ENCODE measurements at places on chromosomes 2 and 18. TPM values are rescaled to one million over a fixed set of nuclear protein-coding genes. Genes with fewer than 3 reads are reported as not detected.
A peak's percentile ranks its signal among the peaks of the same experiment; 100 is the strongest.

The LOXL3 gene
- 12.4 TPM for total RNA-seq

GRCh38 chr2:161876416-161876815 is 197.6 kb downstream of the DPP4 start:
- no peak for DNase-seq

GRCh38 chr2:39755466-39755865 is 23.6 kb downstream of the THUMPD2 start:
- no peak for DNase-seq

- no peak for DNase-seq
Observed at GRCh38 chr2:170047331-170048065, 130.4 kb upstream of the MYO3B start.

DNA sequence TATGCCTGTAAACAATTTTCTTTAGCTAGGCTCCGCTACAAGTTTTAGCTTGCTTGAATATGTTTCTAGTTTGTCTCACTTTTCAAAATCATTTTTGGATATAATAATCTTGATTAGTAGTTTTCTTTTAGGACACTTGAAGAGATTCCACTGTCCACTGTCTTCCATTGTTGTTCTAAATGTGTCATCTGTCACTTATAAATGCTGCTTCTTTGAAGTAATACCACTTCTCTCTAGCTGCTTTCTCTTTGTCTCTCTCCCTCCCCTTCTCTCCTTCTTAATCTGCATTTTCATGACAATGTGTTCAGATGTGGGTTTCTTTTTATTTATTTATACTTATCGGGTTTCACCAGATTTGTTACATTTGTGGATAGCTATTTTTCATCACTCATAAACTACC is 73.7 kb upstream of the DPP10 start:
- DNase-seq, result no peak

GRCh38 chr2:184904991-184905390 is 306.7 kb downstream of the ZNF804A start:
- DNase-seq, result no peak

DNA sequence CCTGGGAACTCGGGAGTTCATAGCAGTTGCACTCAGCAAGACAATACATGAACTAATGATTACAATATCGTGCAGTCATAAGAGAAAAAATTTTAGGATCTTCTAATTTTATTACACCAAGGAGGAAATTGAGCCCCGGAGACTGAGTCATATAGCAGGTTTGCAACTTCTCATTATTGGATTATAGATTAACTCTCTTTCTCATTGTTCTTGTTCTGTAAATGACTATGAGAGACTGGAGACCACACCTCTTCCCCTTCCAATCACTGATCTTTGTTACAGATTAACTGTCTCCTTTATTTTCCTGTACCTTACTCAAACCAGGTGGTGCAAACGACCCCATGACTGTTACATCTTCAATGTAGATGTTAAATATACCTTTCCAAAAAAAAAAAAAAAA is 435.8 kb upstream of the DDX18 start:
- no peak for DNase-seq

DNA sequence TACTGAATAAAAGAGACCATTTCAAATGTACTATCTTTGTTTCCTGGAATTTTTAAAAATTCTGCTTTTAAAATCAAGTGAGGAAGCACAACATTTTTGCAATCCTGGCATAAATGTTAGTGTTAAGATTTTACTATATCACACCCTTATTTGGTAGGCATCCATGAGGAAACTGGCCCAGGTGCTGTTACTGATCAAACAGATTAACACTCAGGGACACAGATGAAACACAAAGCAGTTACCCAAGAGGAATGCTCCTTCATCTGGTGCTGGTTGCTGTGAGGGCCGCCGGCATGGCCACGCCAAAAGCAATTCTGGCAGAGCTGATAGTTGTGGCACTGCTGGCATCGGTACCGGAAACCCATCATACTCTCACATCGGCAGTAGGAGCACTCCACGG is 96.8 kb downstream of the DTNB start:
- DNase-seq, result no peak

GRCh38 chr18:60693426-60693825 is 320.9 kb upstream of the MC4R start:
- DNase-seq, result peak; percentile 81

- no peak for DNase-seq
Observed at GRCh38 chr2:79820281-79820680, 307.4 kb downstream of the CTNNA2 start.

DNA sequence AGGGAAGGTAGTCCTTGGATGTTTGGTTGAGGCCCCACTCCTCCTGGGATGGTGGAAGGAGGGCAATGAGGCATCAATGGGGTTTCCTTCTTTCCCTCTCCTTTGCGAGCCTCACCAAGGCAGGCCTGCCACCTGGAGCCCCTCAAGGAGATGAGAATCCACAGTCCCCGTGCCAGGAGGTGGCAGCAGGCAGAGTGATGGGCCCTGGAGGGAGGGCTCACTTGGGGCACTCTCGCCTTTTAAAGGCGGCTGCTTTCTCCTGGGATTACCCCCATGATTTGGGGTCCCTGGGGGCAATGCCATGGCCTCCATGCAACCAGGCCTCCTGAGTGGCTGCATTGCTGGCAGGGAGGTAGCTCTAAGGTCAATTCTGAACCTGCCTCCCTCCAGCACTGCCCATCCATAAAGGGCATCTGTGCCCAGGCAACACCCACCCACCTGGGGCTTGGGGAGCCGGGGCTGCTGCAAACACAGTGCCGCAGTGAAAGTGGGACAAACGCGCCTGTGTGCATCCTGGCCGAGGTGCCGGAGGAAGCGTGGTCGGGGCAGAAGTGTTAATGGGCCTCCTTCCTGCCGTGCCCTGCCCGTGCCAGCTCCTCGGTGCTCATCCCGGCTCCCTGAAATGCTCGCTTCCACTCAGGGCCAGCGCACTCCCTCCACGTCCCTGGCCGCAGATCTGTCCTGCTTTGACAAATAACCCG is 55.9 kb downstream of the ZFP36L2 start:
- DNase-seq, result no peak

The COBLL1 gene
- total RNA-seq, result 3.6 TPM

DNA sequence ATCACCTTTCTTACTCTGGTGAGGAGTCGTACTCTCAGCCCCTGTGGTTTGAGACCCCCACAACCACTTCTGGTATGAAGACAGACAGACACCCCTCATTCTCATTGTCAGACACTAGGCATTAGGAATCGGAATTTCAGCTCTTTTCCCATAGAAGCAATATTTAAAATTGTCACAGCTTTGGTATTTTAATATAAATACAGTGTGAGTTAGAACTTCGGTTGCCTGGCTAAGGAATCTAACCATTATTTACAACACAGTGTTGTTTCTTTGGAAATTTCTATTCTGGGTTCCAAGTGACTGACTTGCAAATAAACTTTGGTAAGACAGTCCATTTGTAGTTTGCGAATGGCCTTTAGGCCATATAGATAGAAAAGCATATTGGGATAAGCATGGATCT is 318.1 kb downstream of the PARD3B start:
- no peak for DNase-seq

The GKN1 gene
- not detected for total RNA-seq

- no peak for DNase-seq
Observed at GRCh38 chr2:239588451-239589269, 187.8 kb upstream of the HDAC4 start.

- no peak for DNase-seq
Observed at GRCh38 chr2:129754831-129755230, 224.6 kb upstream of the RAB6C start.

DNA sequence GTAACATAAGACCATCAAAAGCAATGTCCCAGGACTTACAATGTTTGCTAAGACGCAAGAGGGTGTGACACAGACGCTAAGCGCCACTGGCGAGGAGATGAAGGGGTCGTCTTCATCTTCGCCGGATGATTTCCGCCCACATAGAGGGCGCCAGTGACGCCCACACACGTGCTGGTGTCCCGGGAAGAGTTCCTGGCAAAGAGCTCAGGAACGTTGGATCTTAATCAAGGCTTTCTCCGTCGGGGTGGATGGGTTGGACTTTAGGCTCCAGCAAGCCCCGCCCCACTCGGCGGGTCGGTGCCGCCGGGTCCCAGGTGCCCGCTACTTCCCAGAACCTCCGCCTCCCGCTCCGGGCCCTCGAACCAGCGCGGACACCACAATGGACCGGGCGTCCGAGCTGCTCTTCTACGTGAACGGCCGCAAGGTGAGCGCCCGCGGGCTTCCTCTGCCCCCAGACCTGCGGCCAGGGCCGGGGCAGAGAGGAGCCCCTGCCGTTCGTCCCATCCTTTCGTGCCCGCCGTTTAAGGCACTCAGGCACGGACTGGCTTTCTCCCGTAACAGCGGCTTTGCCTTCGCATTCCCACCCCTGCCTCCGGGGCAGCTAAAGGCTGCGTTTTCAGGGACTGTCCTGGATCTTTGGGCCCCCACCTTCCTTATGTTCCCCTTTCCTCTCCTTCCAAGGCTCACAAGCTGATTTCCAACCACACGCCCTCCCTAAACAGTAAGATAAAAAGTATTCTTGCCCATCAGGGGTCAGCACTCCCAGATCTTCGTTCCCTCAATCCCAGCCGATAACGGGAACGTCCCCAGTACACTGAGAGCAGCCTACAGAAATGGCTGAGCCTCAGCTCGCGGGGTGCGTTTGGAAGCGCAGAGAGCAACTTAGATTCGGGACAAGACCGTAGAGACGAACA is at the start of gene AOX1:
Gene AOX1, plus strand, starts transcription at position 285 of the 914 bp plus-strand sequence. Its CDS starts 95 bp downstream, at position 380.
- no peak for DNase-seq

The TSPYL6 gene
- not detected for total RNA-seq

The PID1 gene
- 0.84 TPM for total RNA-seq

- no peak for DNase-seq
Observed at GRCh38 chr2:234701841-234702240, 205.0 kb upstream of the ARL4C start.

DNA sequence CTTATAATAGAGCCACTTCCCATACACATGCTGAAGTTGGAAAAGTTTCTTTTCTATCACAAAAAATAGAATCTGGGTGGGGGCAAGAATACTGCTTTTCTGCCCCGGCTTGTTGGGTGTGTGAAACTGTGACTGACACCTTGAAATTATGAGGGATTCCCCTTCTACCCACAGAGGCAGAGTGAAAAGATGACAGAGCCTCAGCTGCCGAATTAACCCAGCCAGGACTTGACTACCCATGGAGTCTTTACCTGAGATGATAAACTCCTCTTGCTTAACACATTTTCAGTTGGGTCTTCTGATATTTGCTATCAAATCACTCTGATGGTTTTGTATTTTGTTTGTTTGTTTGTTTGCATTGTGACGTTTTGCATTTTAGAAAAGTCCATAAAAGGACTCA is 66.0 kb upstream of the PMAIP1 start:
- no peak for DNase-seq

GRCh38 chr2:218607436-218608115 is at the start of gene PLCD4:
PLCD4 (plus strand) TSS chr2:218607899; CDS start chr2:218615740, 7,841 bp downstream.
- peak; percentile 65 for DNase-seq

DNA sequence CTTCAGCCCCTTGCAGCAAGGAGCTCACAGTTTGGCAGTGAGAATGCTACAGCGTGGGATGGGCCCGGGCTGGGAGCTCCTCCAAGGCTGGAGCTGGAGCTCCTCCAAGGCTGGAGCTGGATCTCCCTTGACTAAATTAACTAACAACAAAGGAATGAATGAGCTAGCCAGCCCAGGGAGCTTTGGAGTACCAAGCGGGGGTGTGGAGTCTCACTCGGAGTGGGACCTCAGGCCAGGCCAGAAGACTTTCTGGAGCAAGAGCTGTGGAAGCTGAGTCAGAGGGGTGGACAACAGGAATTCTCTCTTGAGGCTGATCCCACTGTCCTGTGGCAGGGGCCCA is 244.7 kb upstream of the HS6ST1 start:
- DNase-seq, result no peak

- DNase-seq, result no peak
Observed at GRCh38 chr2:9319338-9319715, 104.0 kb downstream of the ITGB1BP1 start.

- DNase-seq, result peak; percentile 44
Observed at GRCh38 chr2:26521054-26521912, 43.4 kb upstream of the OTOF start.

The SULT1C2 gene
- not detected for total RNA-seq

DNA sequence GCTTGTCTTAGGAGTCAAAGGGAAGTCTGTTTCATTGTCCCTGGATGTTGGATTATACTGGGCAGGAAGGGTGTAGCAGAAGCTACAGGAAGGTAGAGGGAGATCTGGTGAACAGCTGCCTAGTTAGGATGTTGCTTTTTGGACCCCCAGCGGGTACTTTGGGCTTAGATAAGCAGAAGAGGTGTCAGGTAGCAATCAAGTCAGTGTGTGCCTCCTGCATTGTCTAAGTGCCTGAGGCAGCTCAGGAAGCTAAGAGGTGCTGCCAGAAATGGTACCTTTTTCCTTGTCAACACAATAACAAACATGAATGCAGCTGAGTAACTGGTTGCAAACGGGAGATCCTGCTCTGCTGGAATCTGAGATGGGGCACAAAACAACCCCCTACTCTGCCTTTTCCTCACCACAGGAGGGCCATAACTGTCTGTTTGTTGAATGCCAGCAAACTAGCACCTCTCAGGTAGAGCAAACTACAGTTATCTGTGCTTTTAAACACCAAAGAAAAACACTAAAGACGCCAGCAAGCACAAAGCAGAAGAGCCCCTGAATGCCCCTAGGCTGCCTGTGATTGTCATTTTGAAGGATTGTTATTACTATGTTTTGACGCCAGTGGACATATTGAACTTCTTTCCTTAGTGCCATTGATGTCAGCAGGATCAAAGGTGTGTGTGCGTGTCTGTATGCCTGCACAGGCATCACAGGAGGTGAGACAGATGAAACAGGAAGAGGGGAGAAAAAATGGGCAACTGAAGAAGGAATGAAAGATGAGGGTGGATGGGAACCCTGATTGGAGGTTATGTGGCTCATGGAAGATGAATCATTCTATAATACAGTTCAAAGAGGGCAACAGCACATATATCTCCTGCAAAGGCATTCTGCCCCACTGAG is 151.4 kb downstream of the ETAA1 start:
- no peak for DNase-seq

DNA sequence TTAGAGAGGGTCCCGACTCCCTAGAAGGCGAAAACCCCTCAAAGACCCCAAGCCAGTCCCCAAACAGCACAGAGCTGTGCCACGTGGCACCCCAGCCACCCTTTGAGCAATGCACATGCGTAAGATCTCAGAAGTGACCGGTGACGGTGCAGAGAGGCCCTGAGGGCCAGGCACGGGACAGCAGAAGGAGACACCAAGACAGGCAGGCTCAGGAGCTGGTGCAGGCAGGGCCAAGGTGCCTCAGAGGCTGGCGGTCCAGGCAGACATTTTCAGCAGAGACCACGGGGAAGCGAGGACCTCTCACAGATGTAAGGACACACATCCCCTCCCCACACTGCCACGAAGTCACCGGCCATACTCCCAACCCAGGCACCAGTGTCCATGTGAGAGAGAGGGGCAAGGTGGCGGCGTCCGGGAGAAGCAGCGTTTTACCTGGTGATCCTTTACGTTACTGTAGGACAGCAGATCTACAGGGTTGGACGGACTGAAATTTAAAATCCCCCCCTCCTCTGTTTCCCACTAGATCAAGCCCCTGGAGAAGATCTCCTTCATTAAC is 2.0 kb upstream of the RAB17 start:
- no peak for DNase-seq

Data from PC-3 (cell line).